ENCODE measurements at places on chromosomes 4 and X.

- DNase-seq = no peak
These were observed 201.6 kb upstream of the NR3C2 start for GRCh38 chr4:148643851-148644250.

DNA sequence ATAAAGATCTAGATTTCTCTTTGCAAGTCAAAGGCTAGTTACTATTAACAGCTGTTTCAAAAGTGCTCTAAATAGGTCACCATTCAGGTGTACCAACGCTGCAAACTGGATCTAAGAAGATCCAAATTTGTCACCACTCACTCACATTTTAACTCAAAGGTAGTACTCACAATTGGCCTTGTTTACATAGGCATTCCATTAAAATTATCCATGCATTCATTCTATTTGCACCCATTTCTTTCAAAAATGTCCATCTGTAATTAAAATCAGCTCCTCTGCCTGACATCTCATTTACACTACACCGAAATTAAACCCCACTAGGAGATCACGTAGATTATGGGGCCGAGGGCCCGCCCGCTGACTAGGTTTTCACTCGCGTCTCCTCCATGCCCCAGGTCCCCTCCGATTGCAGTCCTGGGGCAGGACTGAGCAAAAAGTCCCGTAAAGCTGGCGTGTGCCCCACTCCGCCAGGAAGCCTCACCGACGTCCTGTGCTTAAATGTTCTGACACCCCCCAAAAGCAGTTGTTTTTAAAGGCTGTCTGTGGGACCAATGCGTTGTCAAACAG is 1.3 kb upstream of the ING2 start:
- DNase-seq = peak; percentile 34

DNA sequence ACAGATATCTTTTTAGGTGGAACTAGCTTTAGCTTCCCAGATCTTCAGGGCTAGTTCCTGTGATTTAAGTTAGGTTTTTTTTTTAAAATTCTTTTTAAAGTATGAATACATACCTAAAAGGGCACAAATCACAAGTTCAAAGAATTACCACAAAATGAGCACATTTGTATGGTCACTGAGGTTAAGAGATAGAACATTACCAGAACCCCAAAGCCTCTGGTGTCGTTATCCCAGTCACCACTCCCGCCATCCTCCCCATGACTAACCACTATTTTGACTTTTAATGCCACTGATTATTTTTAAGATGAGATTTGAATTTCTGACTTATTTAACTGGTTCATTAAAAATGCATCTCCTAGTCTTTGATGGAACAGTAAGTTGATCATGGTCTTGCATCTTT is 5.4 kb downstream of the PGK1 start:
- no peak for DNase-seq

- DNase-seq = no peak
These were observed 6.9 kb downstream of the UBA1 start for GRCh38 chrX:47200385-47201150.

- DNase-seq = no peak
These were observed 213.8 kb upstream of the RADX start for GRCh38 chrX:106397788-106398538.

All from HTR-8/SVneo (cell line).